ENCODE measurements at places on chromosomes 7 and 10. TPM values are rescaled to one million over a fixed set of nuclear protein-coding genes. Genes with fewer than 3 reads are reported as not detected.

DNA sequence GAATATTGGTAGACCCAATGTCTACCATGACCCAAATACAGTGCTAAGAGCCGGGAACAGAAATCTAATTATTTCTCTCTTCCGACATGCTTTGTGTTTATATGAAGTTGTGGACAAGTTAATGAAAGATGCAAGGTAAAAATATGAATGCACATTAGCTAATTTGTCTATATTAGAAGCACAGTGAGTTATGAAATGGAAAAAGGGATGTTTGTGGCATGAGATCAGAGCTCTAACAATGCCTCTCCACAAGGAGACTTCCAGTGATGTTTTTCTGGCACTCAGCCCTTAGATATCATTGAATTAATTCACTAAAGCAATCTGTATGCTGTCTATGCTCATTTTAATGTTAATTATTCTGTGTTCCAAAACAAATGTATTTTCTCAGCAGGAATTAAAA lies 897.2 kb downstream of the CNTNAP2 start:
- DNase-seq: no peak

DNA sequence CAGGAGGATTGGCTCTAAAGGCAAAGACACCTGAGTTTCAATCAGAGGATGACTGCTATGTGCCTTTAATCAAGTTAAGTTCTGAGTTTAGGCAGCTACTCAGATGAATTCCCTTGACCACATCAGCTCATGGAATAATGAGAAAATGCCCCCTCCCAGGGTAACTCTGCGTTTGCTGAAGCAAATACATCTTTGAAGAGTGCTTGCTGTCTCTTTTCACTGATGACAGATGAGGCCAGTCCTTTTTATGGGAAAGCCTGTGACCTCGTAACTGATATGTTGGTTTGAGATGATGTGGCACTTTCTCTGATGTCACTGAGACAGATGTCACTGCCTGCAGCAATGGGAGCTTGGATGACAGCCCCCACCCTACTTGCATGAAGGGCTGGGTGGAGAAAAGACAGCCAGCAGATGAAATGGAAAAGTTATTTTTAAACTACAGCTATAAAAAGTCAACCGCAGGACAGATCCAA lies 43.7 kb upstream of the DGKI start:
- DNase-seq: no peak

GRCh38 chr7:36021367-36021766 lies 131.7 kb upstream of the EEPD1 start:
- DNase-seq: no peak

DNA sequence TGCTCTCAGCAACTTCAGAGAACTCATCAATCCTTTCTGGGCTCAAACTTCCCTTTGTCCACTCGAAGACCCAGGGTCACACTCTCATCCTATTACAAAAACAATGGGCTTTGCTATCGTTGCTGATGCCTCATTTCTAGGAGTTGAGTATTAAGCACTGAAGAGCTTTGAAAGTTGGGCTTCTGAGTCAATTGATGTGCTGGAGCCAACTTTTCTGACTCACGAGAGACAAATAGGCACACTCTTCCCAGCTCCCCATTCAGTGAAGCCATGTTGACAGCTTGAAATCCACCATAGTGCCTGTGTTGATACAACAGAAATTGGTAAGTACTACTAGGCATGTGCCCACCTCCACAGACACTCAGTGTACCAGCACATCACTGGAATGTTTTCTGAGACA lies 97.5 kb upstream of the PRSS58 start:
- DNase-seq: no peak

DNA sequence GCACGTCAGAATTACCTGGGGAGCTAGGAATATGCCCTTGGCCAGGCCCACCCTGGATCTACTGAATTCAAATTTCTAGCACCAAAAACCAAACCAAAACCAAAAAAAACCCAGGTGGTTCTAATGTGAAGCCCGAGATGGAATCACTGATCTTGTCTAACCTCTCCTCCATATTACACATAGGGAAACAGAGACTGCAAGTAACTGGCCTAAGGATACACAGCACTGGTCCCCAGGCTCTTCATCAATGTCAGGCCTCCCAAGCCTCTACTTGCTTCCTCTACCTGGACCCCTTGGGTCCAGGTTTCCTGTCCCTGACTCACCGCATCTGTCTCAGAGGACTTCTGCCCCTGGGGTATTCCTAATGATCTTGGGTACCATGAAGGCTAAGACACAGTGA lies 30.7 kb downstream of the ZCCHC24 start:
- no peak for DNase-seq

GRCh38 chr10:3874990-3875841 lies 90.2 kb upstream of the KLF6 start:
- no peak for DNase-seq

GRCh38 chr10:83165265-83165664 lies 974.0 kb upstream of the GHITM start:
- DNase-seq: no peak

DNA sequence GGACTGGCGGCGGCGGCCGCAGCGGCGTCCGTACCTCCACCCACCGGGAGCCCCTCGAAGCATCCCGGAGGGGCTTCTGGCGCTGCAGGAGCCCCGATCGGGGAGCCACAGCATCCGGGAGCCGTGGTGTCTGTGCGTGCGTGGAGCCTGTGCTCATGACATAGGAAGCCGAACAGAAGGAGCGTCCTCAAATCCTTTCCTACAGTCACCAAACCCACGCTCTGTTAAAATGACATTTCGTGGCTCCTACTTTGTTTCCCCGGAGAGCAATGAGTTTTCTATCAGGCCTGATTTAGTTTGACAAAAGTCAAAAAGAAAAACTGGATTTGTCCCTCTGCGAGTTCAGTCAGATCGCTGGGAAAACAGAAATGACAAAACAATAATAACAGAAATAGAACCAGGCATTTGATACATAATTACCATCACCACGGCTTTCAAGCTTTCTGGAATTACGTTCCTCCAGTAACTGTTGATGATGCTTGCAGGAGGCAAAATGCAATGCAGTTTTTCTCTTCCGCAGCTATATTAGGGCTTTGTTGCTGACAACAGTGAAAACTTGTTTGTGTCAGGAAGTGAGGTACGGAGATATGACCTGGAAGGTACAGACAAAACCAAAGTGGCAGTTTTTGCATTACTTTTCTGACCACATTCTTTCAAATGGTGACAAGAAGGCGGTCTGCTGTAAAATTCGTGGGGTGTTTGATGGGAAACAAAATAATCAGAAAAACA lies 219.3 kb upstream of the MKLN1 start:
- no peak for DNase-seq

- DNase-seq: no peak
Observed at GRCh38 chr10:7297094-7297493, 113.7 kb downstream of the SFMBT2 start.

- DNase-seq: no peak
Observed at GRCh38 chr10:113939212-113939860, 84.9 kb downstream of the NHLRC2 start.

DNA sequence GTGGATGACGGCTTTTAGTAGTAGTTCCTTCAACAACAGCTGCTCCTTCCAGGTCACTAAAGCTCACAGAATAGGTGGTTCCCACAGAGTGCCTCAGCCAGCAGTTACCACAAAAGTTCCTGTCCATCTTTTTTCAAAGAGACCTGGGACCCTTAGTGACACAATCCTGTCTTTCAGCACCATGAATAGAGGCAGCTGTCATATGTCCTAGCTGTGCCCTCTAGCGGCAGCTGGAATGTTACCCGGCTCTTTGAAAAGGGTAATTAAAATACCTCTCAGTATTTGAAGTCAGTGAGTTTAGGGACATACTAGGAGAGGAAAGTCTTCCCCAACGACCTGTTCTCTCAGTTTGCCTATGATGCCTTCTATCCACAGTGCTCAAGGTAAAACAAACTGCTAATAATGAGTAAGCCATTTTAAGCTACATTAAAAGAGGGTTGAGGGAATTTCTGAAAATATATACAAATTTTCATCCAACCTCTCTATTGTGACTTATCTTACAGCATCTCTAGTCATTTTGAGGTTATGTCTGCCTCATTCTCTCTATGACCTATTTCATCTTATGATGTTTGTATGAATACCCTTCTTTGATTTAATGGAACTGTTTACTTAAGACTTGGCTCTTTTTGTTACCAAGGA lies 290.8 kb downstream of the NXPH1 start:
- no peak for DNase-seq

DNA sequence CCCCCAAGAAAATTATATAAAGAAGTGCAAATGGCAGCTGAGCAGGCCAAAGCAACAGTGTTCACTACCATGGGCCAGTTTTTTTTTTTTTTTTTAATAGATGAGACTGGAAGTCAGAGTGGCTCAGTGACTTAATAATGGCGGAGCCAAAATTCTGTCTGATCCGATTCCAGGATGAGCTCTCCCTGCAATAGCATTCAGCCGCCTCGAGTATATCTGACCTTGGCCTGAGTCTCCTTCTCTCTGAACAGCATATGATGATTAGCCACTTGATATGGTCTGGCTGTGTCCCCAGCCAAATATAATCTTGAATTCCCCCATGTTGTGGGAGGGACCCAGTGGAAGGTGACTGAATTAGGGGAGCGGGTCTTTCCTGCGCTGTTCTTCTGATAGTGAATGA lies 76.7 kb upstream of the PRLHR start:
- DNase-seq: no peak

DNA sequence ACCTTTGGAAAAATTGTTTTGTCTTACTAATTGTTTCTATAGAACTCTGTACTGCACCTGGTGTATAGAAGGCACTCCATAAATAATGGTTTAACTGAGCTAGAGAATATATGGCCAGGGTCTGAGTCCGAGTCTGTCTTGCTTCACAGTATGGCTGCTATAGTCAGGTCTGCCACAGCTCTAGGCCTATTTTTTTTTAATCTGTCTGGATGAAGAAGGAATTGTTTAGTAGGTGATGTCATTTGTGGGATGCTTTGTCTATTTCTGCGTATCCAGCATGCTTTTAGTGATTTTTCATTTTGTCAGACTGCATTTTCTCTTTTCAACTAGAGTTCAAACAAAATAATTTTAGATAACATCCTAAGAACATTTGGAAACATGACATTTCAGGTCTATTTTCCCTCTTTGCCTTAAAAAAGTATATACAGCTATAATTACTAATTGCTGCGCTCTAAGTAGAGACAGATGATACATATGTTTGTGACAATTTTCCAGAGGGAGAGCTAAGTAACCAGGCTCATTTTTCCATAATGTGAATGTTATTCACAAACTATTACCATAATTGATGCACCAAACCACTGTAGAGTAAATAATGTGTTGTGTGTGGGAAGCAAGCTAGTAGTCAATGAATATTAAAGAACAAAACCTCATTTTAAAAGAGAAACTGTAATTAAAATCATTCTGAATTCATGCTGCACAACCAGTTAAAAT lies 361.7 kb downstream of the AUTS2 start:
- no peak for DNase-seq

GRCh38 chr7:22445853-22446252 lies 54.1 kb downstream of the STEAP1B start:
- no peak for DNase-seq

- DNase-seq: no peak
Observed at GRCh38 chr7:94530109-94530508, 20.5 kb downstream of the CASD1 start.

DNA sequence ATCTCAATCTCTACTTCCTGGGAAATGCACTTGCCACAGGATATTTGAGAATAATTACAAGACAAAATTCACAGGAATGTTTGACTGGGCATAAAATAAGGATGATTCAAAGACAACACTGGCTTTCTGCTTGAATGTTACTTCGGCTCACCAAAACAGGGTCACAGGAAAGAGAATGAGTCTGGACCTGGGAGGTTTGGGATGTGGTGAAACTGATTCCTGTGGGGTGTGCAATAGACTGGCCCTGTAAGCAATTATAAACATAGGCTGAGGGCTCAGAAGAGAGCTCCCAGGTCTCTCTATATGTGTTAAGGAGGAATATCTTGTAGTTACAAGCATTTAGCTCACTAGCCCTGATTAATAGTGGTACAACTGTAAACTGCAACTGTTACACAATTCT lies 613.9 kb upstream of the CELF2 start:
- no peak for DNase-seq

- DNase-seq: no peak
Observed at GRCh38 chr7:116777651-116778281, 84.6 kb upstream of the CAPZA2 start.

GRCh38 chr7:78301407-78301806 lies 502.8 kb downstream of the PHTF2 start:
- DNase-seq: no peak

DNA sequence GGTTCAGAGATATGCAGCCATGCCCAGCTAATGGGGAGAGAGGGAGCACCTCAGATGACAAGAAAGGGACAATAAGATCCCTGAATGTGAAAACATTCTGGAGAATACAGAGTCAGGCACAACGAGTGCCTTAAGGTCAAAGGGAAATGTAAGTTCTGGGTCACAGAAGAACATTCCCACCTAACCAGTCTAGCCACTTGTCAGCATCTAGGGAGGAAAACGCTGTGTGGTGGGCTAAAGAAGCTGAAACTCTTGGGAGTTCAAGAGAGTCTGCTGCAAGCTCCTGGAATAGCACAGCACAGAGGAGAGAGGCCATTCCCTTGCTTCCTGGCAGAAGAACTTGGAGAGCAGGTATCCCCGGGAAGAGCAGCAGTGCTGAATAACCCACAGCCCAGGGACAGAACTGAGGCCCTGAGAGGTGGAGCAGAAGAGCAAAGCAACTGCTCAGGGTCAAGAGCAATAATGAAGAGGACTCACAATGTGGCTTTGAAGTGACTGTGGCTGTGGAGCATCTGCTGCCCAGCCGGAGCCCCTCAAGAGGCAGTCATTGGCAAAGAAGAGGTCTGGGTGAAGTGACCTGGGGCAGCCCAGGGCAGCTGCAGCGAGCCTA lies 182.3 kb downstream of the NPSR1 start:
- DNase-seq: no peak

DNA sequence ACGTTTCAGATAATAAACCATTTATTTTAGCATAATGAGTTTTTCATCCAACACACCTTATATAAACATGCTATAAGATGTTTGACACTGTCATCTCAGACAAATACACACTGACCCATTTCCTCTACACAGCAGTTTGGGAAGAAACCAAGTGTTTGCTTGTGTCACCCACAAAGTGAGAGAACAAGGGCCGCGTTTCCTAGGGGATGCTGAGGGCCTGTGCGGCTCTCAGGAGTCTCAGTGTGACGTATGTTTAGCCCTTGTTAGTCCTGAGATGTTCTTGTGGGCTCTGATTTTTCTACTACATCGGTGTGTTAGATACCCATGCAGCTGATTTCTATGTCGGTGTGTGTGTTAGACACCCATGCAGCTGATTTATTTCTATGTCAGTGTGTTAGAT lies 266.3 kb downstream of the DIP2C start:
- DNase-seq: no peak

- peak; percentile 85 for DNase-seq
Observed at GRCh38 chr7:74083117-74083876, at the start of gene LIMK1. Gene LIMK1, plus strand, starts transcription at chr7:74083804. Its CDS starts 187 bp downstream, at chr7:74083991.

The TMEM229A gene
- total RNA-seq: not detected

The SMO gene
- total RNA-seq: 4.6 TPM

The CLDN3 gene
- not detected for total RNA-seq

The AASS gene
- total RNA-seq: 34.7 TPM

The GNGT1 gene
- total RNA-seq: not detected

The NUTM2E gene
- total RNA-seq: not detected

The SYT15B gene
- 0.93 TPM for total RNA-seq

The C10orf105 gene
- 0.05 TPM for total RNA-seq

The SEMA3C gene
- 66.5 TPM for total RNA-seq

The DENND2A gene
- 10.8 TPM for total RNA-seq

The LIPM gene
- not detected for total RNA-seq

The EIF4H gene
- total RNA-seq: 159 TPM
